BE2C (cell line): ENCODE measurements at places on chromosomes 3 and 15.

DNA sequence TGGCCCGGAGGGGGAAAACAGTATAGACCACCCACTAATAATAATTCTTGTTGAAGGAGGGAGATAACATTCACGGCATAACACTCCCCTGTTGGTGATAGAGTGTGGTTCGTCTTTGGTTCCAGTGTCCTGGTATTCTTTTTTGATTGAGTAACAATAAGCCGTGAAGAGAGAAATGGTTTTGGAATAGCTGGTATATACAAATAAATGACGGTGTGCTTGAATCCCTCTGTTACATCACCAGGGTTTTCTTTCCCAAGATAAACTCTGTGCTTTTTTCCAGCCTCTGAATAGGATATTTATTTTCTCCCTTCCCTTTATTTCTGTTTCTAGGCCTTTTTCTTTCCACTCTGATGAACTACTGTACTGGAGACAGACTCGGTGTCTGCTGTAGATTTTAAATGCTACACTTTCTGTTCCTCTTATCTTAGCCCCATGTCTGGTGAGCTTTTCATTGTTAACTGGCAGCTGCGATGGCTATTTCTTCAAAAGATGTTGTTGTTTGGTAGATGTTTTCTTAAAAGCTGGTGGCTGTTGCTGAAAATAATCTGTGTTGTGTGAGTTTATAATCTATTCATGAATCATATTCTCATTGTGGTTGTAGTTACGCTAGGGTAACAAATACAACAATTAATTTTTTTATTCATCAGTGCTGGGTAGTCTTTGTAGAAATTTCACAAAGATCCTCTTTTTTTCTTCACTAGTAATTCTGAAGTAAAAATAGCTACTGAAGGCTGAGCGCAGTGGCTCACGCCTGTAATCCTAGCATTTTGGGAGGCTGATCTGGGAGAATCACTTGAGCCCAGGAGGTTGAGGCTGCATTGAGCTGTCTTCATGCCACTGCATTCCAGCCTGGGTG is 15.5 kb upstream of the SCAANT1 start:
- no peak for DNase-seq

GRCh38 chr3:144810160-144810559 is 838.5 kb downstream of the DIPK2A start:
- no peak for DNase-seq

DNA sequence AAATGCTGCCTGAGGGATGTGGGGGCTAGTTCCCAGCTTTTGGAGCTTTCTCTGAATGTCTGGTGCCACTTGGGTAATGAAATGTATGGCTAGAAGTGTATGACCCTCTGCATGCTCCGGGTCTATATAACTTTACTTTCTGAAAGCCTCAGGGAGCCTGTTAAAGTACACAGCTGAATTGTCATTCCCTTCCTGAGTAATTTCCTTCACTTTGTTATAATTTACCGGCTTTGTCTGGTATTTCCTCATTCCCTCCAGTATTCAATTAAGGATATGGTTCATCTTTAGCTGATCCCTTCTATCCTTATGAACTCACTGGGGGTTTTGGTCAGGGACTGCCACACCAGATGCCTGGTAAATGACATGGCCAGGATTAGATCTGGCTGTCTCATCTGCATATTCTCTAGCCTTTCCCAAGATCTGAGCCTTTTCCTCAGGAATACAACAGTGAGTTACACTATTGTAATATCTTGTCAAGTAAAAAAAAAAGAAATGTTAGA is 620.3 kb downstream of the ZPLD1 start:
- no peak for DNase-seq

GRCh38 chr3:108345492-108346205 is 49.3 kb downstream of the HHLA2 start:
- DNase-seq, result no peak

DNA sequence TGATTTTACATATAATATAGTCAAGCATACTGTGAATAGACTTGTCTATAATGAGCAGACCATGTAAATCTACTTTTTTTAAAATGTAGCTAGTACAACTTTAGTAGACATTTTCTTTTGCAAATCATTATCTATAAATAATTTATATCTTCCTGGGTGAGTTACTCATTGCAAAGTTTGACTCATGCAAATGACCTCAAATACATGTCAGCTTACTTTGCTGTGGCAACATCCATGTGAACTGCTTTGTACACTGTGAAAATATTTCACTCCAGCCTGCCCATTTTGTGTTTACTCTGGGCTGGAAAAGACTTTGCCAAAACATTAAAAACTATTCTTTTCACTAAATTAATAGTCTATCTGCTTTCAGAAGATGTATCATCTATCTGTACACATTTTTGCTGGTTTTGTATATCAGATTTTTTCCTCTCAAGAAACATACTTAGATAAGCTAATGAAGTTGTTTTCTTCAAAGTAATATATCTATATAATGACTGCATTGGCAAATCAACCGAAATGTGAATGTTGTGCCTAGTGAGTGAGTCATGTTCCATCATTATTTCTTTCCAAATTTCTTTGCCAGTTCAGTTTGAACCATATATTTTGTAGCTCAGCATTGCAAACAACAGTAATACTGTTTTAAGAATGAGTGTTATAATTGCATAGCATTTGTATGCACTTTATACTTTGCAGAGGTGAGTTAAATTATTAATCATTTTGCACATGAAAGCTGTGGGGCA is 26.5 kb downstream of the IGSF10 start:
- DNase-seq, result no peak
